ENCODE measurements at places on chromosomes 1 and 21.

- DNase-seq: no peak
Measured at GRCh38 chr1:59278780-59279354, 18.0 kb upstream of the FGGY start.

- no peak for DNase-seq
Measured at GRCh38 chr1:14849038-14849437, 250.6 kb downstream of the KAZN start.

DNA sequence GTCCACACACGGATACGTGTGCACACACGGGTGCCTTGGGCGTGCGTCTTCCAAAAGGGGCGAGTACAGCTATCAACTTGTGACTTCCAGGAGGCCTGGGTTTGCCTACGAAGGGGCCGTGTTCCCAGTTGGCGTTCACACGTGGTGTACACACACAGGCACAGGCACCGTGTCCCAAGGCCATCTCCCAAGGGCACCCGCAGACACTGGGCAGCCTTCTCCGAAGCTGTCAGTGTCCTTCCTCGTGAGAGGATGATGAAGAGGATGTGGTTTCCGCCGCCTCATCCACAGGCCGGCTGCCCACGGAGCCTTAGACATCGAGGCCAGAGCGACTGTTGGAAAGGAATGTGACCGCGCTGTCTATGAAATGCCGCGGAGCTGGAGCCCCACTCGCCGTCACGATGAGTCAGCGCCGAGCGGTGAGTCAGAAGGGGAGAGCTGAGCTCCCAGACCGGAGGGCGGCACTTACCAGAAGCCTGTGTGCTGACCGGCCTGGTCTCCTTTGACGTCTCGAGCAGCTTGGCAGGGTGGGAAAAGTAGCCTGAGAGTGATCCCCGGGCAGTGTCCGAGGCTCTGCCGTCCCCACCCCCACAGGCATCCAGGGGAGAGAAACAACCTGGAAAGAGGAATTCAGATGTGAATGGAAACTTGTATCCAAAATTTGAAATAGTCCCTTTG, 141.4 kb upstream of the ARHGEF16 start:
- no peak for DNase-seq

- DNase-seq: no peak
Measured at GRCh38 chr1:8863794-8864233, 14.7 kb downstream of the ENO1 start.

DNA sequence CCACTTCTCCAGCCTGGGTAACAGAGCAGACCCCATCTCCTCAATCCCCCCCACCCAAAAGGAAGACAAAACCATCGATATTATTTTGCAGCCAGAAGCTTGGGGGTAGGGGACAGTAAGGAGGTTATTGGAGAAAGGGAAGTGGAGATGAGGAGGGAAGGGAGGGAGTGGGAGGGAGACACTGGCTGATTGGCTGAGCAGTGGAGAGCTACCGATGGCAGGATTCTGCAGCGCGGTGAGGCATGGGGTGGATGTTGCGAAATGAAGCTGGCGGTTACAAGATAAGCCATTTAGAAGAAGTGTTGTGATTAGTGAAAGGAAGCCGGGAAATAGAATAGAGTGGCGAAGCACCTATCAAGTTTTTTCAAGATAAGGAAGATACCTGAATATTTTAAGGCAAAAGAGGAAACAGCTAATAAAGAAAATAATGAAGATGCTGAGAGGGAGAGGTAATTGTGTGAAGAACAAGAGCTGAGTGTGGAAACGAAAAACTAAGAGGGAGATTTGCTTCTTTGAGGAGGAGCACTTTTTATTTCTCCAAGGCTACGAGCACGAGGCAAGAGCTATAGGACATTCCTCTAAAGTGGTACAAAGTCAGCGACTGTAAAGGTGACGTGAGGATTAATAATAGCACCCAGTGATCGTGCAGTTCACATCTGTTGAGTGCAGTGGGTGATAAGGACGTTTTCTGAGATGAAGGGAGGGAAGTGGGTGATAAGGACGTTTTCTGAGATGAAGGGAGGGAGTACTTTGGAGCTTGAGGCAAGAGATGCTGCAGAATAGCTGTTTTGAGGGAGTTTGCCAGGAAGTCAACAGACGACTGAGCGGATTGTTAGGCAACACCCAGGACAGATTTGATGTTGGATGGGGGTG, 103.2 kb upstream of the KIF26B start:
- DNase-seq: no peak

GRCh38 chr1:29761159-29761928, 525.0 kb downstream of the PTPRU start:
- DNase-seq: no peak

GRCh38 chr1:206503591-206504362, 3.6 kb upstream of the RASSF5 start:
- DNase-seq: peak; percentile 48

DNA sequence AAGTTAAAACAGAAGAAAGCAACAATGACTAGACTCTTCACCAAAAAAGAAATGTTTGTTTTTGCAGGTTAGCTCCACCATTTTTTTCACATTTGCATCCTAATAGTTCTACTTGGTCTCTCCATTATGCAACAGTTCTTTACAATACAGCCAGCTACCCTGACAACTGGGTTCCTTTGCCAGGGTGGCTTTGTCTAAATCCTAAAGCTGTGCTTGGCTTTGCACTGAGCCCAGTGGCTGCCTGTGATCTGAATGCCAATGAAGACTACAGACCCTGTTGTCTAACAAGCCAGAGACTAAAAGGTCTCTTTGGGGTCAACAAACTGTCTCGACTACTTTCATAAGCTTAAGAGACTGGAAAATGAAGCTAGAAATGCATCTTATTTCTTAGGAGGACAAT, 112.0 kb downstream of the AKT3 start:
- no peak for DNase-seq

GRCh38 chr1:40774266-40774998, 9.2 kb upstream of the KCNQ4 start:
- peak; percentile 62 for DNase-seq

GRCh38 chr1:10652626-10653025, 143.8 kb downstream of the CASZ1 start:
- no peak for DNase-seq

DNA sequence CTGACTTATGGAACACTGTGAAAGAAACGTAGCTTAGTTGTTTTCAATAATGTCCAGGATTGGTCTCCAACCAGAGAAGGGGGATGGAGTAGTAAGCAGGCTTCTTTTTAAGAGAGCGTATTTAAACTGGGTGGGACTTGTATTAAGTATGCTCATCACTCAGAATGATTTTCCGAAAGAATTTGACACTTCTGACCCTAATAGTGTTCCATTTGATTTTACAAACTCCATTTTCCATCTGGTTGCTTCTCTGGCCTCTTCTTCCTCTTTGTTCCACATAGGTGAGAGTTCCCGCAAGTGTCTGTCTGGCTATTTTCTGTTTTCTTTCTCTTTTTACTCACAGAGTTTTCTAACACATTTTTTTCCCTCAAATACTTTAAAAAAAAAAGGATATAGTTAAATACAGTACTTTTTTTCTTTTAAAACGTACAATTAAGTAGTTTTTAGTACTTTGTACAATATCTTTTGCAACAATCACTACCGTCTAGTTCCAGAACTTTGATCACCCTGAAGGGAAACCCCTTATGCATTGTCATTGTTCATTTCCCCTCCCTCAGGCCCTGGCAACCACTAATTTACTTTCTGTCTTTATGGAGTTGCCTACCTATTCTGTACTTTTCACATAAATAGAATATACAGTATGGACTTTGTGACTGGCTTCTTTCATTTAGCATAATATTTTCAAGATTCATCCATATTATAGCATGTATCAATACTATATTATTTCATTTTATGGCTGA, 67.0 kb downstream of the RASAL2 start:
- DNase-seq: no peak

- DNase-seq: no peak
Measured at GRCh38 chr21:28253338-28253737, 739.3 kb downstream of the LTN1 start.

DNA sequence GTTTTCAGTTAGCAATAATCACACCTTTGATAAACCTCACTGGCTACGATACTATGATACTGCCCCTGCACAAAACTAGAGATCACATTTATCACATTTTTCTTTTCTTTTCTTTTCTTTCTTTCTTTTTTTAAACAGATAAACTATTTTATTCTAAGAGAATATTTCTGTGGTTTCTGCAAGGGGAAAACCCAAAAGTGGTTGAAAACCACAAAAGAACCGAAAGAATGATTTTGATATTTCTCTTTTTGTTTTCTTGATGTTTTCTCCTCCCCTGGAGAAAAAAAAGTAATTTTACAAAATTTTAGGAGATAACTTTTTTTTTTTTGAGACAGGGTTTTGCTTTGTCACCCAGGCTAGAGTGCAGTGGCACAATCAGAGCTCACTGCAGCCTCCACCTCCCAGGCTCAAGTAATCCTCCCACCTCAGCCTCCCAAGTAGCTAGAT, 18.4 kb upstream of the FRRS1 start:
- DNase-seq: peak; percentile 9

GRCh38 chr1:2232255-2232915, 4.3 kb downstream of the SKI start:
- no peak for DNase-seq

GRCh38 chr21:36861595-36862323, 104.7 kb downstream of the HLCS start:
- DNase-seq: no peak

DNA sequence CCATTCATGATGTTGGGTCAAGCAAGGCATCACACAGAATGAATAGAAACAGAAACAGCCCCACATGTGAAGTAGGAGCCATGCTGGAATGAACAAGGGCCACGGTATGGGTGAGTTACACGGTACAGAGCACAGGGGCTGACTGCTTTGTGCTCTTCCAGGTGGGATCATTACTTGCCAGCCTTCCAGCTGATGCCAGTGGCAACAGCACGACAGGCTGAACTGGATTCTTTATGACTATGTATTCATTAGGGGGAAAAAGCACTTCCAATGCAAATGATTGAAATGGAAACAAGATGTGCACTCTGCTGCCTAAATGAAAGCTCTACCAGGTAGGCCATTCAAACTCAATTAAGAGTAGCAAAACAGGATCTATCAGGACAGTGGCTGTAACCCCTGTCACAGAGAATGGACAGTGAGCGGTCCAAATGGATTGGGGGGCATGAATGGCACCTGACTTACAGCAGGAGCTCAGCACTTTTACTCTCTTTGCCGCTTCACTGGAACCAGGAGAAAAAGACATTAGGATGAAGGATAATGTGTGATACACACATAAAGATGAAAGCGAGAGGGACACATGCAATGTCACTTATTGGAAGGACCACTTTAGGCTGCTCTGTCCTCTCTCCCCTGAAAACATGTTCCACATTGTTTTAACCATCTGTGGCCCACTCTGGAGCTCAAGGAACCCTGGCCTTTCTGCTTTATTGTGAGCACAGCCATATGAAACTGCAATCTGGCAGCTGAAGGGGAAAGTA, 23.4 kb upstream of the IRF2BP2 start:
- DNase-seq: no peak

DNA sequence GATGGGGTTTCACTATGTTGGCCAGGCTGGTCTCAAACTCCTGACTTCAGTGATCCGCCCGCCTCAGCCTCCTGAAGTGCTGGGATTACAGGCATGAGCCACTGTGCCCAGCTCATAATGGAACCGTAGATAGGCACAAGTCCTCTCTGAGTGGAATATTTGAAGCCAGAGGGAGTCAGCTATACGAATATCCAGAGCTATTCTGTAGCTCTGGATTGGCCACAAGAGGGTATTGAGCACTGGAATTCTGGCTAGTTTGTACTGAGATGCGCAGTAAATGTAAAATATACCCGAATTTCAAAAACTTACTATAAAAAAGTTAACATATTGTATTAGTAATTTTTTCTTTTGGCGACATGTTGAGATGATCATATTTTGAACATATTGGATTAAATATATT, 851 bp upstream of the VPS13D start:
- DNase-seq: no peak

- DNase-seq: peak; percentile 37
Measured at GRCh38 chr1:226656601-226657277, 82.3 kb downstream of the ITPKB start.

- DNase-seq: peak; percentile 79
Measured at GRCh38 chr1:66351913-66352312, 182.0 kb upstream of the SGIP1 start.

GRCh38 chr1:87355894-87356293, 27.2 kb downstream of the LMO4 start:
- DNase-seq: no peak

- no peak for DNase-seq
Measured at GRCh38 chr1:31732751-31733289, 29.0 kb upstream of the COL16A1 start.

Measured in CD4-positive, alpha-beta T cell treated with Interleukin-15 for 4 hours (primary cell).